ENCODE measurements at places on chromosomes 4 and X.
A peak's percentile ranks its signal among the peaks of the same experiment; 100 is the strongest.

DNA sequence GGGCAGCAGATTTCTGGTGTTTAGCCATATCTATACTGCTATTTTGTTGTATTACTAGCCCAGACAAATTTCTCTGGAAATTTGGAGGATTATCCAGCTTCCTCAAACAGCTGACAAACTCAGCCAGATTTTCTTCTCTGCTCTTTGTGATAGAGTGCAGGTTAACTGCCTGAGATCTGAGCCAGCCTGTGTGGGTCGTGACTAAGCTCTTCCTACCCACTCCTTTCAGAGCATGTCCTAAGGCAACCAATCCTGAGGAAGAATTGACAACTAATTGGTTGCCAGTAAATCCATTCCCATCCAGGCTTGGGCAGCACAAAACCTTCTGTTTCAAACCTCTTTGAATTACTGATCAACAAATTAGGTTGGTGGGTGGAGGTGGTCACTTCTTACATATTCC, 2.5 kb upstream of the GABRA2 start:
- DNase-seq: no peak

DNA sequence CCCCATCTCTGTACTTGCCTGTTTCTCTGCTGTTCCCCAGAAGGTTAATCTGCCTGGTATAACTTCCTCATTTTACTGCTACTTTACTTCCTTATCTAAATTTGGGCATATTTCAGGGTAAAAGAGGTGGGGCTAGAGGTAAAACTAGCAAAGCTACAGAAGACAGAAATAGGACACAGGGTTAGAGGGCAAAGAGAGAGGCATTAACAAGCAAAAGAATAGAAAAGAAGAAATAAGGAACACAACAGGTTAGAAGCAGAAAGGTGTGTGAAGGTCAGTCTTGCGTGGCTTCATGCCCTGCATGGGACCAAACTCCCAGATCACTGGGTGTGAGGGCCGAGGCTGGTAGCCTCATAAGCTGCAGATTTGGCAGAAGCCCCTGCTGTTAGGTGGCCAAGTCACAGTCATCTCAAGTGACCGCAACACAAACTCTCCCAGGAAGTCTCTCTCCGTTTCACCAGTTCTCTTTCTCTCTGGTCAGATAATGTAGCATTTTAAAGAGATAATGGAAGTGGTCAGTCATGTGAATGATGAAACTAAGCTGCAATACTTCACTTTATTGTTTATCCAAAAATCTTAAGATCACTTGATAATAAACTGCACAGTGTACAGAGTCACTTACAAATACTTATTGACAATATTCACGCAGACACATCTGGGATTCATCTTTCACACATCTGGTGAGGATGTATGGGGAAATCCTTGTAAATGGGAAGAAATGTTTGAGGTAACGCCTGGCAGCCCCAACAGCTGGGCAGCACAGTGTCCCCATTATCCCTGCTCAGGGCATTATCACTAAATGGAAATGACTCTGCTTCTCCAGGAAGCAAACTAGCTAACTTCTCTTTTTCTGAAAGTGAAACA, 16.4 kb downstream of the TMEM154 start:
- DNase-seq: no peak

DNA sequence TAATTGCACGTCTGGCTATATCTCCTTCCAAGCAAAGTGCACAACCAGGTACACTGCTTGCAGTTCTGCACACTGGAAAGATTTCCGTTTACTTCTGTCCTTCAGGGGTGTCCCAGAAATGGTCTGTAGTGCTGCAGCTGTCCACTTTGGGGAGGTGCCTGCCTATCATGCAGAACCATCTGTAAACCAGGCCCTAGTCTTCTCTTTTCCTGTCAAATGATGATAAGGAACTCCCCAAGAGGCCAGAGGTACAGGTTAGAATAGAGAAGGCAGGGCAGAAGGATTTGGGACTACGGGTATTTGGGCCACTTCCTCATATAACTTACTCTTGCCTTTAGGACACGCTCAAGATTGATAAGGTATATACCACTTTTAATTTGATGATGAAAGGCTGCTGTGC, 746.9 kb downstream of the FAT4 start:
- no peak for DNase-seq

DNA sequence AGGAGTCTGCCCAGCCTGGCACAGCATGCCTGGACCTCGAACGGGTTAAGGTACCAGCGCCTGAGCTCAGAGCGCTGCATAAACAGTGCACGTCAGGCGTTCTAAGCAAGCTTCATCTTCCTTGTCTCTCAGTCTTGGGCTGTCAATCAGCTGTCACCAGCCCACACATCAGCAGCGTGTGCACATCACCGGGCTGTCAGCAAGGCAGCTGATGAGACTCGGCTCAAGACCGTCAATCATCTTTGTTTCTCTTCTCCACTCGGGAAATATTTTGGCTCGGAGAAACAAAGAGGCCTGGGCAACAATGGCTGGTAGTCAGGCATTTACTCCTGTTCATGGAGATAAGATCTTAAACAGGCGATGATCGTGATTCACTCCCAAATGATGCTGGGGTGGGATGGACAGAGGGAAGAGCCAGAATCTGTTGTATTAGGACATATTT, 141.3 kb downstream of the LDB2 start:
- DNase-seq: peak; percentile 50

GRCh38 chr4:145884775-145885174, 53.8 kb downstream of the ZNF827 start:
- DNase-seq: no peak

DNA sequence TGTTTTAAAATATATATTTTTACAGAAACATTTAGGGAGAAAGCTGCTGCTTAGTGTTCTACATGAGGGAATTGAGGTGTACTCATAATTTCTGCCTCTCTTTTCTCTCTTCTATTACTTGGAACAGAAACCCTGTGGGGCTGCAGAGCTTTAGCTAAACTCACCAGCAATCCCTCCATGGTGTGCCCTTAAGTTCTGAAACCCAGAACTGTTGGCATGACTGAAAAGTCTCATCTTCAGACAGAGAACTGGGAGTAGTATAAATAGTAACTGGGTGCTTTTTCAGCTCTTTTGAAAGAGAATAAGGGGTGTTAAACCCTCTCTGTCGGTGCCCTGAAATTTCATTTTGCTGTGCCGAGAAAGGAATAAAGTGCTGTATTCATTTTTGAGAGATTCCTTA, 294.9 kb upstream of the BOD1L1 start:
- DNase-seq: no peak

DNA sequence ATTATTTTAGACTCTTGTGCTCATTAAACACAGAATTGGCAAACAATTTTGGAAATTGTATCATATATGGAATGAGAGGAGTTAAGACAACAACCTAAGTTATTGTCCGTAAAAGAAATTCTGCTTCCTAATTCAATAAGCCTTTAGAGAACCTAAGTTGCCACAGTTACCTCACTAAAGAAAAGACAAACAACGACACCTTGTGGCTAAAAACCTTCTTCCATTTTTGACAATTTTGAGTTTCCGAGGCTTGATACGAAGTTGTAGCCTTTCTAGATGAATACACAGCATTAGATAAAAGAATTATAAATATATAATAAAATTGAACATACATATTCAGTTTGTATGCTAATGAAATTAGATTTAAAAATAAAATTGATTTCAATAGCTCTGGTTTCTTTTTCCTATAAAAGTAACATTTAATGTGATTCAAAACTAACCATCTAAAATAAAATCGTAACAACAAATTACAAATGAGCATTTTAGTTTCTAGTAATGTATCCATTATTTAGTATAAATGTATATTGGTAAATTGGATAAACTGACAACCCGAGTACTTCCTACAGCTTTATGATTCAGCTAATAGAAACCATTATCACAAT, 275.1 kb downstream of the GPM6A start:
- peak; percentile 65 for DNase-seq

DNA sequence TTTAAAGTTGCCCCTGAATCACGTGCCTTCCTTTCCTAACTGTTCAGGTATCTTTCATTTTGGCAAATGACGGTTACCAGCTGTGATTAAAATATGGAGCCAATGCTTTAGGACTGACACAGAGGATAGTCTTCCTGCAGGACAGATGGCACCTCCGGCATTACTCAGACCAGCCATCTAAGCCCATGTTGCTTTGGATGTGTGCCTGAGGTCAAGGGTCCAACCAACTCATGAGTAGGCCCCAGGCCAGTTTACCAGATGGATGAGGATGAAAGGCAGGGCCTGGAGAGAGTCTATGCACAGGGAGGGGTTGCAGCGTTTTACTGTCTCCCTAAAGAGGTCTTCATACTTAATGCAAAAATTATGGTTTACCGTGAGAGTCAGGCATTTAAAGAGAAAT, 174.0 kb upstream of the GATB start:
- no peak for DNase-seq

DNA sequence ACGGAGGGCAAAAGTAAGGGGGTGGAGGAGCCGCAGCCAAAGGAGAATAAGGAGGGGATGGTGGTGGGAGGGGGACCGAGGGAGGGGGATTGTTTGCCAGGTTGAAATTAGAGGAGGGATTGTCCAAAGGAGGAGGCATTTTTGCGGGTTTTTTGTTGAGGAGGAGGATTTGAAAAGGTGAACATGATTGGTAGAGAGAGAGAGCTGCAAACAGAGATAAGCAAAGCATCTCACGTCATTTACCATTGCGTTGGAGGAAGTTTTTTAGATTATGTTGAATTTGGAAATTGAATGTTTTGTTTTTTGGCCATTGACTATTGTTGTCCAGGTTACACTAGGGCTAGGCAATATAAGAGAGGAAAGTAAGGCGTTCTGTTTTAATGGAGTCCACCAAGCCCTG, 54.5 kb upstream of the ABCB7 start:
- DNase-seq: no peak

DNA sequence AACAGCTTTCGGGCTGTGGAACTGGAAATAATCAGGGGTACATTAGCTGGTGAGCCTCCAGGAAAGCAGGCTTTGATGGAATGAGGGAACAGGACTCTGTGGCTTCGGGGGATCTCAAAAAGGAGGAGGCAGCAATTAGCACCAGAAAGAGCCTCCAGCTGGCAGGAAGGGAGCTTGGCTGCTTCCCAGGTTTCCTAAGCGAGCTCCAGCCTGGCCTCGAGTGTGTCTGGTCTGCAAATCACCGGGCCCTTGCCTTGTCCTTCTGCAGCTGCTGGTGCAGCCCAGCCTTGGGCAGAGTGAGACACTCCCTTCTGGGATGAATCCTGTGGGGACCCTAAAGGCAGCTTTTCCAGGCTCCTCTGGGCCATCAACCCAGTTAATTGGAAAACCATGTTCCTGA, 10.7 kb upstream of the PDHA1 start:
- DNase-seq: peak; percentile 13

- DNase-seq: peak; percentile 33
These were observed 10.6 kb downstream of the SULT1E1 start for GRCh38 chr4:69849297-69849696.

DNA sequence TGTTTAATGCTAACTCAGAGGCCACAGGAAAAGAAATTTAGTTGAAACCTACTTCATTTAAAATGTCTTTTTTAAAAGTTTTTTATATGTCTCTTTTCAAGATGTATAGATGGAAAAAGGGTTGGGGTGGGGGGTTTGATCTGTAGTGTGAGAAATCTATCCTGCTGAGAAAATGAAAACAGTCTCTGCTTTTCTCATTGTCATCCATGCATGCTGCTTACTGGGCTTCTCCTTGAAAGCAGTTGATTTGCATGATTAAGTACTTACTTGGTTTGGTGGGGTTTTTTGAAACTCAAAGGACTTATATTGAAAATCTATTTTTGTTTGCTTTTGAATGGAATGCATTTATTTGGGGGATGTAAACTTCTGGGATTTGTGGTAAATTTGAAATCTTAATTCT, 313.6 kb upstream of the DKK2 start:
- no peak for DNase-seq

- DNase-seq: no peak
These were observed 2.0 kb downstream of the PGK1 start for GRCh38 chrX:78105944-78106650.

DNA sequence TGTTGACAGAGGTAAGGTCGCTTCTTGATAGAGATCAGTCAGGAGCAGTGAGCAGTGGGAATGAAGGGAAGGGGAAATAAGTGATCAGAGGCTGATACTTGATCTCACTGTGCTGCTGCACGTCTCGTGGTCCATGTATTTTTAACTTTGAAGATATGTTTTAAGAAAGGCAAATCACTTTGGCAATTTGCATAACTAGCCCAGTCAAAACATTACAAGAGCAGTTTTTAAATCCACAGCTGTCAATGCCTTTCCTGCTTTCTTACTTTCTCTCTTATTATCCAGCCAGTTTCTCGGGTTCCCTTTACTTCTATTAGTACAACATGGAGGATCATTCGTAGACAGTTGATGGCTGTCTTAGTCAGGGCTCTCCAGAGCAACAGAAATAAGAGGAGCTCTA, 472.8 kb downstream of the TMA16 start:
- no peak for DNase-seq
